CD8-positive, alpha-beta memory T cell (primary cell): ENCODE measurements at places on chromosomes 7 and 10.

- no peak for DNase-seq
Measured at GRCh38 chr7:46386428-46387399, 465.6 kb upstream of the IGFBP3 start.

DNA sequence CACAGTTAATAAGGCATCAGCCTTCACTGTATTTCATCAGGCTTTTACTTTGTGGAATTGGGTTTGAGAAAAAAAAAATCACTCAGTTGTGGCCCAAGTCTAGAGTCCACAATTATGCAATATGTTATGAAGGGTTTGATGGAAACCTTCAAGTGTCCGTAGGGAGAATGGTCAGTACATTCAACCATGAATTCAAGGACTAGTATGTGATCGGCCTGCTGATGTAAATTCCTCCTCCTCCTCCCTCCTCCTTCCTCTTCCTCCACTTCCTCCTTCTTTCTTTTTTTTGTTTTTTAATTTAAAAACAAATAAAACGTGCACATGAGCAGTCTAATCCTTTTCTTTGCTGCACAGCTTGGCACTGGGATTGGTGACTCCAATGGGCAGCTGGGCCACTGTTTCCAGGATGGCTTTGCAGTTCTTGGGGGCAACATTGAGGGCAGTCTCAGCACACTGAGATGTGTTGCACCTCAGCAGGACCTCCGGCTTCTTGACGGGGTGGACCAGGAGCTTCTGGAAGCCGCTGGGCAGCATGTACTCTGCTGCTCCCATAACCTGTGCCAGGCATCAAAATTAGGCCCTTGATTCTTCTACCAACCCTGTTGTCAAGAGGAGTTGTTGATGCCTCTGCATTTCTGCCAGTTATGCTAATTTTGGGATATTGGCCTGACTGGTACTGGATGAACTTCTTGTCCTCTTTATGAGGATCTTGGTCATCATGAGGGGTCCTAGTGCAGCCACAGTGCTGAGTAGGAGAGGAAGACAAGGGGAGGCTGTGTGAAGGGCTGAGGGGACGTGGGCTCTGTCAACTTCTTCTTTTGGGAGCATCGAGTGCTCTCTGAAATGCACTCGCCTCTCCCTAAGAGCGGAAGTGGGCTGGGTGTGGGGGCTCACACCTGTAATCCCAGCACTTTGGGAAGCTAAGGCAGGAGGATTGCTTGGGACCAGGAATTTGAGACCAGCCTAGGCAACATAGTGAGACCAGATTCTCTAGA is 9.3 kb upstream of the IL2RA start:
- DNase-seq, result no peak

- no peak for DNase-seq
Measured at GRCh38 chr10:101969412-101969922, 86.5 kb downstream of the ARMH3 start.

DNA sequence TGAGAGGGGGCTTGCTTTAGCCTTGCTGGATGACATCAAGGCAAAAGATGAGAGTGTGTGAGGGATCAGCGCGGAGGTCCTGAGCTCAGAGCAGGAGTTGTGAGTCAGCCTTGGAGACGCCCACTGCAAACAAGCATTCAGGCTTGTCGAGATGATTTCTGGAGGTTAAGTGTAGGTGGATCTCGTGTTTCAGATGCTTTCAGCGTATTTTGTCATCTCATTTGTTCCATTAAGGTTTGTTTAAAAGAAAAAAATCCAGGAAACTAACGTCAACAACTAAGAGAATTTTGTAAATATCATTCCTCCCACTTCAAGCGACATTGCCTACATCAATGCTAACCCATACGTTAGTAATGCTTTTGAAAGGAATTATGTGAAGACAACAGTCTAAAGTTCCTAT is 715.4 kb upstream of the NRP1 start:
- no peak for DNase-seq

DNA sequence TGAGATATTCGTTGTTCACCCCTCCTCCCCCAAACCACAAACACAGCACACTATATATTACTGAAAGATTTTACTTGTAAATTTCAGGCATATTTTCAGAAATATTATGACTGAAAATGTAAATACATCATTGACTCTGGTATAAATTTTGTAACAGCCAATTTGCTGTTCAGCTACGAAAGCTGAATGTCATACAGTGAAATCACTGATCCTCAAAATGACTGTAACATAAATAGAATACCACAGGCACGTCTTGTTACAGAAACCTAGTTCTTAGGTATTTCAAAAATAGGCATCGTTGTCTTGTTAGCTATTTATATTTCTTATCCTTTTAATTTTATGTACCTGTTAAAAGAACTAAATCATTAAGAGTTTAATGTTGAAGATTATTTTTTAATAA is 15.1 kb downstream of the TRUB1 start:
- no peak for DNase-seq

DNA sequence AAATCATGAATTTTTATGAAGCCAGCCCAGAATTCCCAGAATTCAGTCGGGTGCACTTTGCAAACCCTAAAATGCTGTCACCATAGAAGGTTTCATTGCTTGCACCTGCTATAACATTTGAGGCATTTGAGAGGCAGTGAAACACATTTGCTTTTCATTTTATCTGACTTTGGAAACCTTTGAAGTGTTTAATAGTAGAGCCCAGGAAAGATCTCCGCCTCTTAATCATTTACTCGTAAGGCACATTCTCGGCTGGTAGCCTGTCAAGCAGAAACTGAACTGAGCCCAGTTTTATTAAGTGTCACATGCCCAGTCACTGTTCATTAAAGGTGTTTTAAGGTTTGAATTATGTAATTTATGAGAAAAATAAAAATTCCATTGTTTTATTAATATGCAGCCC is 247.6 kb downstream of the EMX2 start:
- no peak for DNase-seq

DNA sequence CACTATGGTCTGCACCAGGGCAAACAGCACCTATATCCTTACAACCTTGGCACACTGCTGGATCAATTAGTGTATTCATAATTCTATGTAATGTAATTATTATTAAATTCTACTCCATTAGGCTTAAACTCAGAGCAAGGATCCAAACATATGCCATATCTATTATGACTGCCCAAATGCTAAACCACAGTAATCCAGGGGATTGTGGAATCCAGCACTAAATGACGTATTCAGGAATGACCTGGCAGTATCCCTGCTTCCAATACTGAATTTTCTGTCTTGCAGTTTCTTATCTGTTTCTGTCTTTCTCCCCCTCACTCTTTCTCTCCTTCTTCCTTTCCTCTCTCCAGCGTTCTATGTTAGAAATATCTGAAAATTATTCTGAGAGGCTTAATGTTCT is 16.5 kb upstream of the UBE2D1 start:
- DNase-seq, result no peak

GRCh38 chr7:24905996-24906770 is 73.8 kb downstream of the OSBPL3 start:
- no peak for DNase-seq

- no peak for DNase-seq
Measured at GRCh38 chr10:22244855-22245254, 27.0 kb upstream of the EBLN1 start.

- DNase-seq, result no peak
Measured at GRCh38 chr7:1361016-1361755, 98.1 kb downstream of the MICALL2 start.

GRCh38 chr7:122329145-122329802 is 24.7 kb upstream of the FEZF1 start:
- DNase-seq, result no peak

- no peak for DNase-seq
Measured at GRCh38 chr7:2369139-2369538, 14.5 kb downstream of the EIF3B start.

DNA sequence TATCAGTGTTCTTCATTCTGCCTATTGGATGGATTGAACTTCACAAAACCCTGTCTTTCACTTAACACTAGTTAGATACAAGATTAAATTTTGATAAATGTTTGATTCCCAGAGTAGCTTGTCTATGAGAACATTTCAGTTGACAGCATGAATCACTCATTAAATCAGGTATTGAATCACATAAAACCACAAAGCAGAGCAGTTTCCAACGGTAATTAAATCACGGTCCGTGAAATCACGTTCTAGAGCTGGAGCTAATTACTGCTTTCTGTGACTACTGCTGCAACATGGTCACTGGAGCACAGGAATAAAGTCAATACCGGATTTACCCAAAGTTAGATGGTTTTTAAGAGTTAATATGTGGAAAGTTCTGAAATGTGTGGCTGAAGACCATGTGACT is 257.8 kb upstream of the PCDH15 start:
- DNase-seq, result no peak

DNA sequence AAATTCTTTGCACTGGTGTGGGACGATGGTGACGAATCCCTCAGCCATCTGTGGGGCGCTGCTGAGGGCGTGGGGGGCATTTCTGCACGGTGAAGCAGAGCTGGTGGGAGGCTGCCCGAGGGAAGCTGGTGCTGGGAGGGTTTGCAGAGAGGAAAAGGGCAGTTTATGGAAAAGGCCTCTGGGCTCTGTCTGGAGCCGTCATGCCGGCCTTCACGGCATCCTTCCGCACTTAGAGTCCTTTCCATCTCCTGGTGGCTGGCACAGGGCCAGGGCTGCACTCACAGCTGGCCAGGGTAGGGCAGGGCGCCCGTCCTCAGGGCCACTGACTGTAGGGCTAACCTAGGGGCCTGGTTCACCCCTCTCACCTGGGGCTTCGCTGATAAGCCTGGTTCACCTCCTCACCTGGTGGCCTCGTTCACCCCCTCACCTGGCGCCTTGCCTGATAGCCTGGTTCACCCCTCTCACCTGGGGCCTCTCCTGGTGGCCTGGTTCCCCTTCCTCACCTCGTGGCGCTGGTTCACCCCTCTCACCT is 598 bp upstream of the AMZ1 start:
- DNase-seq, result no peak

GRCh38 chr10:29895456-29895855 is 163.9 kb downstream of the JCAD start:
- DNase-seq, result no peak

DNA sequence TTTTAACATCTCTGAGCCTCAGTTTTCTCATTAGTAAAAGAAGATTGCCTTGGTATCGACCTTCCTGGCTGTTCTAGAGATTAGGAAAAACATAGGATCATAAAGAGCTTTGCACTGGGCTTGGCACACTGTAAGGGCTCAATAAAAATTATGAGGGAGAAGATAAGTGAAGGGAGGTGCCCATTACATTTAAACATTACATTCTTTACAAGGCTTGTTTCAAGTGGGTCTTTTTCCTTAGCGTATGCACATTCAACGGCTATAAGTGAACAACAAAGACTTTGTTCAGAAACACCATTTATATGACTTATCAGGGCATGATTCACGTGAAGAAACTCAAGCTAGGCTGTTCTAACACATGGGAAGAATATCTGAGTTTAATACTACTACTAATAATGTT is 351.9 kb upstream of the NPVF start:
- DNase-seq, result no peak

GRCh38 chr7:125375942-125376341 is 446.3 kb upstream of the POT1 start:
- no peak for DNase-seq

- no peak for DNase-seq
Measured at GRCh38 chr10:47092831-47093230, 181.6 kb downstream of the PTPN20 start.

DNA sequence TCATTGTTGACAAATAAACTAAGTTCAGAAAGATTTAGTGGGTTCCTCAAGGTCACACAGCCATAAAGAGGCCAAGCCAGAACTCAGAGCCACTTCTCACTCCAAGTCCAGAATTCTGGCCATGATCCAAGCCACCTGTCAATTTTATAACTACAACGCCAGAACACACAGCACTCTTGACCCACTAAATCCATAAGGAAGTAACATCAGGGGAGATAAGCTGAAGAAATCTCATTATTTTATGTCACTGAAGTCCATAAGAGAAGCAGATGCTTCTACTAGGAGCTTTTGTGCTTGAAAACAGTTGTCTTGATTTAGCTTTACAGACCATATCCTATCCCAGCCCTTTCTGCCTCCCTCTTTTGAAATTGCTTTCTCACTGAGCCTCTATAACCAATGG is 15.9 kb downstream of the ADAM12 start:
- no peak for DNase-seq
